ENCODE measurements at places on chromosomes 1 and 21. TPM values are rescaled to one million over a fixed set of nuclear protein-coding genes. Genes with fewer than 3 reads are reported as not detected.

Gene RGS13
- 3.4 TPM for total RNA-seq

Gene INAVA
- 10.1 TPM for total RNA-seq

- DNase-seq: peak; percentile 29
These were observed 646.3 kb downstream of the KIF26B start for GRCh38 chr1:245800901-245801605.

GRCh38 chr1:174413632-174414031 is 34.1 kb upstream of the GPR52 start:
- DNase-seq: no peak

DNA sequence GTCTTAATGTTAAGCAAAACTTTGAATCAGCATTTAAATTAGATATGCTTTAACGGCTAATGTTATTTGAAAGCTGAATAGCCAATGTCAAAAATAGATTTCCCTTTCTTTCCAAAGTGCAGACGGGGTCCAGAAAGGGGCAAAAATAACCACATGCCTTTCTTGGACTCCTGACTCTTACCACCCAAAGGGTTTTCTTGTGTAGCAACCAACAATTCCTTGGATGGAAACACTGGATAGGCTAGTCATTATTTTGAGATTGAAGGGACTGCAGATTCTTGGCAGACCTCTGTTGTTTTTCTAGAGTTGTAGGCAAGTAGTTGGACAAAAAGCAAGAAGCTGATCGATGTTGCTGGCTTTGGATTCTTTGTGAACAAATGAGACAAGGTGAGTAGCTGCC is 107.0 kb downstream of the MRPS6 start:
- no peak for DNase-seq

DNA sequence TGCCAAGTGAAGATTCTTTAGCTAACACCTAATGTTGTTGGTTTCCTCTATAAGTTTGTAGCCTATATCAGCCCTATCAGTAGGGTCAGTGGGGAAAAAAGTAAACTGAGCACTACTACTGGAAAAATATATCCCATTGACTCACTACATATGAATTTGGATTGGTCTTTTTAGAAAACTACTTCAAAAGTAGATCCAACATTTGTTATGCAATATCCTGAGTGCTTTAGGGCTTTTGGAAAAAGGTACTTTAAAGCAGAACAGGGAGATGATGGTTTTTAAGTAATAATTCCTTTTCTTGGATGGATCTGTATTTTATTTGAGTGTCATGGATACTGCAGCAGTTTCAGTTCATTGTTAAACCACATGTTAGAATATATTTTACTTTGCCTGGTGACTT is 7.1 kb downstream of the C1orf21 start:
- no peak for DNase-seq

All from urinary bladder (tissue), 4 donors.